ENCODE measurements at places on chromosomes 5 and 9.

DNA sequence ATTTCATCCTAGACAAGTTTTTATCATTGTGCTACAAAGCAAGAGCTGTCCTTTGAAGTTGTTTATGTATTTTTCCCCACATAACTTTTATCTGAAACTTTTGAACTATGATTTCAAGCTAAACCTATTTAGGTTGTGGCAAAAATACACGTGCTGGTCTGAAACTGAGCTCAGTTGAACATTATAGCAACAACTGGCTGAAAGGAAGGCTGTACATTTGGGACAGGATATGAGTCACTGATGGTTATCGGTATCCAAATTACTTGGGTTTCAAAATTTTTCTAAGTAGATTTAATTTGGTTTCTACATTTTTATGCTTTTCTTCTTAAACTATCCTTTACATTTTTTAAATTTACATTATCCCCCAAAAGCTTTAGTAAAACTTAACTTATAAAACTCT is 627.3 kb upstream of the NUDT12 start:
- no peak for DNase-seq

DNA sequence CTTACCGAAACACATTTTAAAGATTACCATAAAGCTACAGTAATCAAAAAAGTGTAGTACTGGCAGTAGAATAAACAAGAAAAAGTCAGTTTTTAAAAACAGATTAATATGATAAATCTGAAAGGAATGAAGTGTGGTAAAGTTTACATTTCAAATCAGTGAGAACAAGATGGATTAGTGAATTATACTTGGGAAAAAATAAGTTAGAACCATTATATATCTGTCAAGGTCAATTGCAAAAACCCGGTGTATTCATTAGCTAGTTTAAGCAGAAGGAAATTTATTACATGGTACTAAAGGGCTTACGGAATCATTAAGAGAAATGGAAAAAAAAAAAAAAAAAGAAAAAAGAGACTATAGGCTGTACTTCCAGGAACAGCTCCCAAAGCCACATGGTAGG is 164.3 kb downstream of the MUSK start:
- DNase-seq = no peak

- DNase-seq = no peak
These were observed 34.7 kb downstream of the GABRP start for GRCh38 chr5:170818232-170818631.

GRCh38 chr5:132486318-132487094 is 4.1 kb downstream of the IRF1 start:
- DNase-seq = no peak
